ENCODE measurements at places on chromosomes 16 and 17.

DNA sequence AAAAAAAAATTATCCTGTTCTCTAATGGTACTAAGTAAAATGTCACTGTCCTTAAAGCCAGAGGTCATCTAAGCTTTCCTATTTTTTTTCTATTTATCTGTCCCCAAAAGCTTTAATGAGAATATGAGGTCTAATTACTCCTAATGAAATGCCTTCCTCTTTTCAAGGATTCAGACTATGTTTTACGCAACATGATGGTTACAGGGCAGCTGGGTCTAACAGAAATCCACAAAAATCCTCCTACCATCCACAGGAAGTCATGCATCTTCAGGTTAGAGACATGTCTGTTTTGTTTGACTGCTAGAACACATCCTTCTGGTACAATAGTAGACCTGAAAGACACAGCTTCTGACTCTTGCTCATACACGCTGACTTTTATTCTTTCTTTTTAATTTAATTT lies 29.7 kb upstream of the NSRP1 start:
- no peak for DNase-seq

GRCh38 chr17:36665417-36665816 lies 64.0 kb downstream of the MRM1 start:
- DNase-seq, result no peak

DNA sequence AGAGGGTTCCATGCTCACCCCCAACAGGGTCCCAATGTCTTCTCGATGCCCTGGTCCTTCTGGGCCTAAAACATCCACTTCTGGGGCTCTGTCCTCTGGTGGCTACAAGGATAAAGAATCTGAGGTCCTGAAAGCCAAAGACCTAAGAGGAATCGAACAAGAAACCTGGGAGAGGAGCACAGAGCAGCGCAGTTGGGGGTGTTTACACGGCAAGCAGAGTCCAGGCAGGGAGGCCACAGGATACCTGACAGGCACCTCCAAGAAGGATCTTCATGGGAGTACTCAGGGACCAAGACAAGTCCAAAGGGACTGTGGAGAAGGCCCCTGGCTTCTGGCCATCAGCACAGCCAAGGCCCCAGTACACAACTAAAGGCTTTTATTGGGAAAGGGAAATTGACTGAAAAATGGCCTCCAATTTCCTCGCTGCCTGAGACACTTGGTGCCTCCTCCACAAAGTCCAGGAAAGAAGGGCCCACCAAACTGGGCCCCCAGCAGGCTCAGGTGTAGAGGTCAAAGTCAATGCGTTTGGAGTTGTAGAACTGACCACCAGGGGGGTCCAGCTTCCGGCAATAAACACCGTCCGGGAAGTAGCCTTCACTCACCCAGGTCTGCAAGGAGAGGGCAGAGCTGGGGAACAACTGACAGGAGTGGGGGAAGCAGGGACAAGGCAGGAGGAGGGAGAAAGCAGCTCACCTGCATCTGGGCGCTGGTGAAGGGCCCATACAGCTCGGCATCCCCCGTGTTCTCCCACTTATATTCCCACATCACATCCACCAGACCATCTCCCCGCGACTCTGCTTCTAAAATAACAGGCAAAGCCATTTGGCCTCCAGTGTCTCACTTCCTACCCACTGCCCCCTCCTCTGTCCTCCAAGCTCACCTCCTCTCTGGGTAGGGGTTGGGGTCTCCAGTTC lies 2.4 kb downstream of the CD2BP2 start:
- no peak for DNase-seq

GRCh38 chr16:82147546-82147945 lies 22.5 kb downstream of the MPHOSPH6 start:
- no peak for DNase-seq

- DNase-seq, result no peak
Measured at GRCh38 chr16:74111456-74111982, 185.1 kb upstream of the PSMD7 start.
